ENCODE measurements at places on chromosomes 11 and 22.

GRCh38 chr11:18722293-18722637 is 3.7 kb downstream of the IGSF22 start:
- DNase-seq = no peak

DNA sequence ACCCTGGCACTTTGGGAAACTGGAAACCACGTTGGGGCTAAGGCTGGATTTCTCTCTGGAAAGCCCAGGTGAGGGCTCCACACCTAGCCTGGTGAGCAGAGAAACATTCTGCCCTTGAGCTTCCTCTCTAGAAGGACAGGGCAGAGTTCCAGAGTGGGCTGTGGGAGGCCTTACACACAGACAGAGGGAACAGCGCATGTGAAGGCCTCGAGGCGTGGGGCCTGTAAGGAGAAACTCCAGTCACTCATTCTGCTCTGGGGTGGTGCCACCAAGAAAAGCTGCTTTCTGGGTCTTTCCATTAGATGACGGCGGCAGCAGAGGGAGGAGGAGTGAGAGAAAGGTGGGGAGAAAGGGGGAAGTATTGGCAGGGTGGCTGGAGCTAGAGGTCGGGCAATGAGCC is 183.1 kb downstream of the CHST1 start:
- no peak for DNase-seq

DNA sequence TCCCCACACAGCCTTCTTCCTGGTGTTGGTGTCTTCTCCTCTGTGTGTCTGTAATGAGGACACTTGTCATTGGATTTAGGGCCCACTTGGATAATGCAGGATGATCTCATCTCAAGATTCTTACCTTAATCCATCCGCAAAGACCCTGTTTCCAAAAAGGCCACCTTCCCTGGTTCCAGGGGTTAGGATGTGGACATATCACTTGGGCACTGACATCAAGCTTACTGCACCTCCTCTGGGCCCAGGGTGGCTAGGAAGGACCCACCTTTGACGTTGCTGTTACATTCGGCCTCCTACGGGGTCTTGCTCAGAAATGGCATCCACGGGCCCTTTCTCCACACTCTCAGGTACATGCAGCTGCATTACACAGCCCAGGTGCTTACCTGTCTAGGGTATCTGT is 535.9 kb downstream of the BRD1 start:
- DNase-seq = no peak

DNA sequence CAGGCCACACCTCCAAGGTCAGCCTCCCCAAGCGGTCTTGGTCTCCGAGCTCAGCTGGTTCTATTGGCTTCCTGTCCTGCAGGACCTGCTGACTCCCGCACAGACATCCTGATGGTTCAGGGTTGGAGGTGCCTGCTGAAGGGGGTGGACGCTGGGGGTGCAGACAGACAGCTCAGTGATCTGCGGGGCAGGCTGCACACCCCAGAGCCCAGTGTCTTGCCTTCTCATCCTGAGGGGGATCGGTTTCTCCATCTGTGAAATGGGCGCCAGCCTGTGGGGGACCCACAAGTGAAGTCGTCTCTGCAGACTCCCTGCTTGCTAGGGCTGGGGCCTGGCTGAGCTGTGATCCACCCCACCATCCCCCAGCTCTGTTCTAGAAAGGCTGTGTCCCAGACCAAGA is 13.8 kb downstream of the FLRT1 start:
- no peak for DNase-seq

DNA sequence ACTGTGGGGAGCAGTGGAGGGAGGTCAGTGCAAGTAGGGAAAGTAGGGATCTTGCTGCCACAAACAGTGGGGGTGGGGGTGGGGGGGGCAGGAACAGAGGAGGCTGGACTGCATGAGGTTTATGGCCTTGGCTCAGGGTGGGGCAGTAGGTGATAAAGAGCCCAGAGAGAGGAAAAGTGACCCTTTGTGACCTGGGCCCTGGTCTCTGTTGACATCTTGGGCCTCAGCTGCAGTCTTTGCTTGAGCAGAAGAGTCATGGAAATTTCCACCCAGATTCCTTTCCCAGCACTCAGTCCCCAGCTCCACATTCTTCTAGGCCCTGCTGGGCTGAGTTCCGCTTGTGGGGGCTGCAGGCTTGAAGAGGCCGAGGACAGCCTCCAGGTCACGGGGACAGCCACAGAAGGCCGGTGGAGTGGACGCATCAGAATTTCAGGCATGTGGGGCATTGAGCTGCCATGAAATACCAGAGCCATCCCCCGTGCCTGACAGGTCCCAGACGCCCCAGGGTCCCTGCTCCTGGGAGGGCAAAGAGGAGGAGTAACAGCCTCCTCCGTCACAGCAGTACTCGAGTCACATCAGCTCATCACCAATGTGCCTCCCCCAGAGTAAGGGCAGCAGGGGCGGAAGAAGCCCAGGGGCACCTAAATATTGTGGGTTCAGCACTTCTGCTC is 9.7 kb upstream of the MALAT1 start:
- DNase-seq = no peak

DNA sequence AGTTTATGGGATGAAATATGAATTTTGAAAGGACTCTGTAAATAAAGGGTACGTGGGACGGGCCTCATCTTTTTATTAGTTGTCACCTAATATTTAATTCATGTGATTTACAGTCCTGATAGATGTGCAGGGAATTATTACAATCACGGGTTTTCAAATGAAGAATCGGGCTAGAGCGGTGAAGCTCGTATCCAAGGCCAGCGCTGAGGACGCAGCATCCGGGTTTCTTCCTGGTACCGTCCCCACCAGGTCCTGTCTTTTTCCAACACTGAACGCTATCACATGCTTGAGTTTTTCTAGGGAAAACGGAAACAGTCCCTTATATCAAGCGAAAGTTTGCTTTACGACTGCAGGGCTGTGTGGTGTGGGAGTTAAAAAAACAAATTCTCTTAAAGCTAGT is 787 bp downstream of the SMDT1 start:
- DNase-seq = peak; percentile 42

- DNase-seq = no peak
Measured at GRCh38 chr11:68792400-68792966, 41.2 kb upstream of the TESMIN start.

DNA sequence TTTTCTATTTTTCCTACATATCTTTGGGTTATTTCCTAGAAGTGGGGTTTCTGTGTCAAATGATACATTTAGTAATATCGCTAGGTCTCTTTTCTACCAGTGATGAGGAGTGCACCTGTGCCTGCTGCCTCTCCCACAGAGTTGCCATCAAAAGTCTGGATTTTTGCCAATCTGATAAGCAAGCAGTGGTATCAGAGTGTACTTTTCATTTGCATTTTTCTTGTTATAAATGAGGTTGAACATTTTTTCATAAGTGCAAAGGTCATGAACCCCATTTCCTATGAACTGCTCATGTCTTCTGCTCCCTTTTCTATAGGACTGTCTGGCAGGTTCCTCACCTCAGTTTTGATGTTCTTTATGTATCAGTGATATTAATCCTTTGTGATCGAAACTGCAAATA is 1.7 kb downstream of the TRPM5 start:
- DNase-seq = no peak

DNA sequence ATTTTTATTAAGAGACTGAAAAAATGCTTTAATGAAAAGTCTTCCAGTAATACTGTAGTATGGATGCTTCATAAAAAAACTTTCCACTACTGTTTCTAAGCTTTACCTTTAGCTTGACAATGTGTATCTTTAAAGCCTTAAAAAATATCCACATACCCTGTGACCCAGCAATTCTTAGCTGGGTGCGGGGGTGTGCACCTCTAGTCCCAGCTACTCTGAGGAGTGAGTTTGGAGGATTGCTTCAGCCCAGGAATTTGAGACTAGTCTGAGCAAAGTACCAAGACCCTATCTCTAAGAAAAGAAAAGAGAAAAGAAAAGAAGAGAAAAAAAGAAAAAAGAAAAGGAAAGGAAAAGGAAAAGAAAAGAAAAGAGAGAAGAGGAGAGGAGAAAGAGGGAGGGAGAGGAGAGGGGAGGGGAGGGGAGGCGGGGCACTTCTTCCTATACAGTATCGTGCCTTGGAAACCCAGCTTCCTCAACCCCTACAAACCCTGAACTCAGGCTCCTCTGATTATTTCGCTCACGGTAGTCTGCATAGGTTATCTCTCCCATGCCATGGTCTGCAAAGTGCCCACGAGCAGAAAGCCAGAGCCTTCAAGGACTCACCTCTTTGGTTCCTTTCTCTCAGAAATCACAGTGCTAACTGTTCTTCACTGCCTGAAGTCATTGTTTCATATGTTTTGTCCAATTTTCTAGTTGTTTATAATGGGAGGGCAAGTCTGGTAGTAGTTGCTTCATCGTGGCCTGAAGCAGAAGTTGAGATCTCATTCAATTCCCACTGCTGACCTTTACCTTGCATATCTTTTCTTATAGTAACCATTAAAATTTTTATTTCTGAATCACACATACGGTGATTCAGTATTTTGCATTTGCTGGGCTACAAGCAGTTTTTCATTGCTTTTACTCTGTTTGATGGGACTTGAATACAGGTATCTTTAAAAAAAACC is 82.2 kb downstream of the FAM83F start:
- DNase-seq = peak; percentile 31

GRCh38 chr11:113532697-113533424 is 57.7 kb upstream of the DRD2 start:
- peak; percentile 68 for DNase-seq

DNA sequence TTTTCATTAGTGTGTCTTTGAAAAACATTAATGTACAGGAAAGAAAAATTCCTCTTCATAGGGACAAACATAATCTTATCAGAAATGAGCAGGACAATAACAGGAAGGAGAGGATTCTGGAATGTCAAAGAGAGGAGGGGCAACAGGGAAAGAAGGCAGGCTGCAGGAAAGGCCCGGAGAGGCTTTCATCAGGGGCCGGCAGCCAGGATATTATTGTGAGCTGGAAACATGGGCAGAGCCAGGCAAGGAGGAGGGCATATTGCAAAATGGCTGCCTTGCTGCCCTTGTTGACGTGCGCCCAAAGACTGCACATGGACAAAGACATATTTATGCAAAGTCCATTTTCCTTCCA is 433.7 kb downstream of the ETS1 start:
- DNase-seq = no peak

DNA sequence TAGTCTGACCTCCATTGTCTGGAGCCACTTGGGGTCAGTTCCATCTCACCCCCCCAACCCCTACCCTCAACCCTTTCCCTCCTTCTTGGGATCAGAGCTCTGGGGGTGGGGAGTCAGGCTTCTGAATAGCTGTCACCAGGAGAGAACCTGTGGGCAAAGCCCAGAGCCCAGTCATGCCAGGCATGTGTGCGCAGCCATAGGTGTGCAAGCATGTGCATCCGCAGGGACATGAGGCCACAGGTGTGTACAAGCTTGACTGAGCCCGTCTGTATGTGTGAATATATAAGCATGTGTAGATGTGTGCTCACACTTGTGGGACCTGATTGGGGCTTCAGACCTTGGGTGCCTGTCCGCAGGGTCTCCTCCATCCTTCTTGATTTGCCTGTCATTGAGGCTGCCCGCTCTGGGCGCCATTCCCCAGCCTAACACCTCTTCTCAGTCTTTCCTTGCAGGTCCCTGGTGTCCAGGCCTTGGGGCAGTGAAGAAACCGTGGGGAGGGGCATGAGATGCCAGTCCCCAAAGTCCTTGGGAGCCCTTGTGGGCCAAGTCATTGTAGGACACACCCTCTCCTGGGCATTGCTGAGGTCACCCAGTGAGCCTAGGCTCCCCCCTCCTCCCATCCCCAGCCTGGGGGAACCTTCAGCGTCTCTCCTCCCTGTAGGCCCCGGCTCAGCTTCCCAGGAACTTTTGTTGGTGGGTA is 9.0 kb downstream of the ATG16L2 start:
- DNase-seq = no peak

DNA sequence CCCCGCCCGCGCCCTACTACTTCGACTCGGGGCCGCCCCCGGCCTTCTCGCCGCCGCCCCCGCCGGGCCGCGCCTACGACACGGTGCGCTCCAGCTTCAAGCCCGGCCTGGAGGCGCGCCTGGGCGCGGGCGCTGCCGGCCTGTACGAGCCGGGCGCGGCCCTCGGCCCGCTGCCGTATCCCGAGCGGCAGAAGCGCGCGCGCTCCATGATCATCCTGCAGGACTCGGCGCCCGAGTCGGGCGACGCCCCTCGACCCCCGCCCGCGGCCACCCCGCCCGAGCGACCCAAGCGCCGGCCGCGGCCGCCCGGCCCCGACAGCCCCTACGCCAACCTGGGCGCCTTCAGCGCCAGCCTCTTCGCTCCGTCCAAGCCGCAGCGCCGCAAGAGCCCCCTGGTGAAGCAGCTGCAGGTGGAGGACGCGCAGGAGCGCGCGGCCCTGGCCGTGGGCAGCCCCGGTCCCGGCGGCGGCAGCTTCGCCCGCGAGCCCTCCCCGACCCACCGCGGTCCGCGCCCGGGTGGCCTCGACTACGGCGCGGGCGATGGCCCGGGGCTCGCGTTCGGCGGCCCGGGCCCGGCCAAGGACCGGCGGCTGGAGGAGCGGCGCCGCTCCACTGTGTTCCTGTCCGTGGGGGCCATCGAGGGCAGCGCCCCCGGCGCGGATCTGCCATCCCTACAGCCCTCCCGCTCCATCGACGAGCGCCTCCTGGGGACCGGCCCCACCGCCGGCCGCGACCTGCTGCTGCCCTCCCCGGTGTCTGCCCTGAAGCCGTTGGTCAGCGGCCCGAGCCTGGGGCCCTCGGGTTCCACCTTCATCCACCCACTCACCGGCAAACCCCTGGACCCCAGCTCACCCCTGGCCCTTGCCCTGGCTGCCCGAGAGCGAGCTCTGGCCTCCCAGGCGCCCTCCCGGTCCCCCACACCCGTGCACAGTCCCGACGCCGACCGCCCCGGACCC is 17.4 kb upstream of the ACR start:
- DNase-seq = no peak

DNA sequence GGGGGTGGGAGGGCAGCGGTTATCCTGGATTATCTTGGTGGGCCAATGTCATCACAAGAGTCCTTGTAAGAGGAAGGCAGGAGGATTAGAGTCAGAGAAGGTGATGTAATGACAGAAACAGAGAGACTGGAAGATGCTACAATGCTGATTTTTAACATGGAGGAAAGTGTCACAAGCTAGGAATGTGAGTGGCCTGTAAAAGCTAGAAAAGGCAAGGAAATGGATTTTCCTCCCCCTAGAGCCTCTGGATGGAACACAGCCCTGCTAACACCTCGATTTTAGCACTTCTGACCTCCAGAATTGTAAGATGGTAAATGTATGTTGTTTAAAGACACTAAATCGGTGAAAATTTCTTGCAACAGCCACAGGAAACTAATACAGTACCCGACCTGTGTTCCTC is 109.3 kb downstream of the MN1 start:
- no peak for DNase-seq

- DNase-seq = no peak
Measured at GRCh38 chr11:17850336-17850735, 115.8 kb downstream of the KCNC1 start.

DNA sequence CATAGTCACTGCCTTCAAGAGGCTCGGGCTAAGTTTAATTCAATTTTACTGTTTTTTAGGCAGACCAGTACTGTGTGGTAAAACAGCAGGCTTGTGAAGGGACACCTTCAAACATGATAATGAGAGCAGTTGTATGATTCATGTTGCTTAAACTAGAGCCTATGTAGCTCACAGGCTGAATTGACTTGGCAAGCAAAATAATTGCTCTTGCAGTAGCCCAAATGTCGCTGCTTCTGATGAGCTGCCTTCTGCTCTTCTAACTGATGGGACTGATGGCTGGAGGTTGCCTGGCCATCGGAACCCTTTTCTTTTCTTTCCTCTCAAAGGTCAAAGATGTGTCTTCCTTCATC is 137.6 kb downstream of the MAML2 start:
- no peak for DNase-seq

GRCh38 chr11:30006876-30007275 is 10.0 kb downstream of the KCNA4 start:
- no peak for DNase-seq

- no peak for DNase-seq
Measured at GRCh38 chr11:102900346-102900745, 25.6 kb upstream of the MMP12 start.

GRCh38 chr11:12909879-12910278 is 99.2 kb upstream of the RASSF10 start:
- no peak for DNase-seq
